ENCODE measurements at places on chromosomes 5 and 9.
A peak's percentile ranks its signal among the peaks of the same experiment; 100 is the strongest.

- no peak for DNase-seq
Observed at GRCh38 chr5:90894866-90895420, 336.3 kb downstream of the ADGRV1 start.

DNA sequence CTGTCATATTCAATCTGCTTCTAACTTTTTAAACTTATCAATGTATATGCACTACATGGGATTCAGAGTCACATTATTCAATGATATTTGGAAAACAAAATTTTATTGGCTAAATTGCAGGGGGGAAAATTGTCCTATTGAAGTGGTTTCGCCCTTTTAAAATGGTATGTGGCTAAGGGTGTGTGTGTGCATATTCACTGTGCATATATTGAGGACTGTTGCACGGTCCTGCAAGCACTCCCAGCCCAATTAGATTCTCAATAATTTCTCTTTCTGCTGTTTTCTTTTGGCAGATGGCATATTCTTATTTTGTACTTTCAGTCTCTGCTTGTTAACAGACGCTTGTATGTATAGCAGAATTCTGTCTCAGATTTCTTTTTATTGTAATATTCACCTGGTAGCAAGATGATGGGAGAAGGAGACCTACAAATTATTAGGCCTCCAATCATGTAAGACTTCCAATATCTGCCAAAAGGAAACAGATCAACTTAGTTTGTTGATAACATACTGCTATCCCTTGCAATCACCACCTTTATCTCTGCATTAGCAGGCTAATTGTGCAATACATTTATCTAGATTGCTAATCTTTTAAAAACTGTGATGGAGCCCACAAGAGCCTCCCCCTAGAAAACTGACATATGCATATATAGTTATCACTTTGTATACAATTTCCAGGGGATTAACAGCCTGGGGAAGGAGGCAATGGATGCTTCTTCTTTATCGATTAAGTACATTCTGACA, 411.5 kb downstream of the PLK2 start:
- no peak for DNase-seq

GRCh38 chr9:38620483-38621433, at the start of gene ANKRD18A:
TSS of gene ANKRD18A (minus strand) at chr9:38620596. CDS start at chr9:38620285, 311 bp downstream.
- peak; percentile 88 for DNase-seq

DNA sequence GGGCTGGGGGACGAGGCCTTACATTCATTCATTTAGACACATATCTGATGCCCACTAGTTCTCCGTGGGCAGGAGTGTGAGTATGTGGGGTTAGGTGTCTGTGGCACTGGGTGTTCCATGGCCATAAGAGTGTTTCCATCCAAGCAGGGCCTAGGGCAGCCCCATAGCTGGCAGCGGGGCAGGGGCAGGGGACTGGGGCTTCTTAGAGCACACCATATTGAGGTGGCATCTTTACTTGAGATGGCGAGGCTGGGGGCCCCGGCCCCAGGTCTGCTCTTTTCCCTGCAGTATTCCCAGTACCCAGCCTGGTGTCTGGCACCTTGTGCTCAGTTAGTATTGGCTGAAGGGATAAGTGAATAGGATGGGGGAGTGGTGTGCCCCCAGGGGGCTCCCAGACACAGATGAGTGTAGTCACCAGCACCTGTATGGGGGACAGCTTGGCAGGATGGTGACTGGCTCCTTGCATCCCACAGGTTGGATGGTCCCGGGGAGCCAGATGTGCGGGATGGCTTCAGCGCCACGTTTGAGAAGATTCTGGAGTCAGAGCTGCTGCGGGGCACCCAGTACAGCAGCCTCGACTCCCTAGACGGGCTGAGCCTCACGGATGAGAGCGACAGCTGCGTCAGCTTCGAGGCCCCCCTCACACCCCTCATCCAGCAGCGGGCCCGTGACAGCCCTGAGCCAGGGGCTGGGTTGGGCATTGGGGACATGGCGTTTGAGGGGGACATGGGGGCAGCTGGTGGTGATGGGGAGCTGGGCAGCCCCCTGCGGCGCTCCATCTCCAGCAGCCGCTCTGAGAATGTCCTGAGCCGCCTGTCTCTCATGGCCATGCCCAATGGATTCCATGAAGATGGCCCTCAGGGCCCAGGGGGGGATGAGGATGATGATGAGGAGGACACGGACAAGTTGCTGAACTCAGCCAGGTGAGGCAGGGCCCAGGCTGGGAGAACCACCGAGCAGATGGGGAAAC, 17.5 kb downstream of the PSD2 start:
- no peak for DNase-seq

- DNase-seq, result no peak
Observed at GRCh38 chr5:43415935-43416802, 4.0 kb upstream of the CCL28 start.

GRCh38 chr5:39523821-39524220, 99.0 kb upstream of the DAB2 start:
- no peak for DNase-seq

DNA sequence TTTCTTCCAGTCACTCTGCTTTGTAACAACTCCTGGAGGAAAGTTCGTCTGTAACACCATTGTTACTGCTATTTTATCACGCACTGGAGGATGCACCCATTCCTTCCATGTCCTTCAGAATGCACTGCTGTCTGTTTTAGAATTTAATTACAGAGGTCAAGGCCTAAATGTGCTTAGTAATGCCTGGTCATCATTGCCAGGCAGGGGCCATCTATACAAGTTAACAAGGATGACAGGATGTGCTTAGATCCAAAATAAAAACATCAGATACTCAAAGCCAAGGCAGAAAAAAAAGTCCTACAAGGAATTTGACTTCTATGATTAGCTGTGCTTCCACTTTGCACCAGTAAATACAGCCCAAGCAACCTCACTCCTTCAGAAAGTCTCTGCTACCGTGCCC, 371.4 kb downstream of the SEMA5A start:
- no peak for DNase-seq

GRCh38 chr5:14552017-14552416, 29.6 kb upstream of the OTULINL start:
- no peak for DNase-seq

GRCh38 chr5:149247726-149248125, 23.9 kb upstream of the AFAP1L1 start:
- DNase-seq, result no peak

DNA sequence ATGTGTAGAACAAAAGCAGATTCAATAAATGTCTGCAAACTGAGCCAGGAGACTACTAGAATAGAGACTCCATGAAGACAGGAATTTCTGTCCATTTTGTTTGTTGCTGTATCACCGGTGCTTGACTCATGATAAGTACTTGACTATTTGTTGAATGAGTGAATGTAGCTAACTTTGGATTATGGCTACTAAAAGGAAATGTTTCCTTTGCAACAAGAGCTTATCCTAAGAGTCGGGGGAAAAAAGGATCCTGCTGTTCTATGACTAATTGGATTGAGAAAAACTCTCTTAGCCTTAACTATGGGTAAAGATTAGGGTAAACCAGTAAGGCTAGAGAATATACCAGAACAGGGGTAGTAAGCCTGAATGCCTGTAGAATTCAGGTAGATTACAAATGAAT, 3.5 kb downstream of the PAIP1 start:
- no peak for DNase-seq

DNA sequence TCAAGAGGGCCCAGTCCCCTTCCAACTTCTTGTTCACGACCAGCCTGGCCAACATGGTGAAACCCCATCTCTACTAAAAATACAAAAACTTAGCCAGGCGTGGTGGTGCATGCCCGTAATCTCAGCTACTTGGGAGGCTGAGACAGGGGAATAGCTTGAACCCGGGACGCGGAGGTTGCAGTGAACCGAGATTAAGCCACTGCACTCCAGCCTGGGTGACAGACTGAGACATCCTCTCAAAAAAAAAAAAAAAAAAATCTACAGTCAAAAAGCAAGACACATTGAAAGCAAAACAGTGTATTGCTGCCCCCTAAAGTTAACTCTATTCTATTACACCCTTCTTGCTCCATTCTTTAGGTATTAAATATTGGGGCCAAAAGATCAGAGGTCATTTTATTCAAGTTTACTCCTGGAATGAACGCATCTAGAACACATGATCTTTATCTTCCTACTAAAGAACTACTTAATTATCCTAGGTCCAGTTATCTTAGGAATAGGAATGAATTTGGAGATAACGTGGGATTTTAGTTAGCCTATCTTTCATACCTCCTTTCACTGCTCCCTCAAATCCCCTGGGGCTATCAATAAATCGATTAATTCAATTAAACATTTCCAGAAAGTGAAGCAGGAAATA, 2.4 kb downstream of the ATG12 start:
- no peak for DNase-seq

GRCh38 chr5:6904860-6905259, 191.6 kb downstream of the TENT4A start:
- no peak for DNase-seq

DNA sequence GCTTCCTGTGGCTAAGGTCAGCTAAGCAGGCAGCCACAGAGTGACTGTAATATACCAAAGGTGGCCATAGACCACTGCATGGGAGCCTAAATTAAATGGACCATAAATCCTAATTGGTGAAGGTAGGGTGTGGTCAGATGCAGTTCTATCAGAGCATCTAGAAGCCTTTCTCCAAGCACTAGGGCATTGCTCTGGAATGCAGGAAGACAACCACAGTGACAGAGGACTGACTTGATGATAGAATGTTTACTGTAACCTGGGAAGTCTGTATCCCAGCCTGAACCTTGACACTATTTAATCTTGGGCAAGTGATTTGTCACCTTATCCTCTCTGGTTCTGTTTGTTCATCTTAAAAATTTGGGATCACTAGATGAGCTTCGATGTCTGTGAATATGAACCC, 2.3 kb downstream of the FBXO38 start:
- no peak for DNase-seq

DNA sequence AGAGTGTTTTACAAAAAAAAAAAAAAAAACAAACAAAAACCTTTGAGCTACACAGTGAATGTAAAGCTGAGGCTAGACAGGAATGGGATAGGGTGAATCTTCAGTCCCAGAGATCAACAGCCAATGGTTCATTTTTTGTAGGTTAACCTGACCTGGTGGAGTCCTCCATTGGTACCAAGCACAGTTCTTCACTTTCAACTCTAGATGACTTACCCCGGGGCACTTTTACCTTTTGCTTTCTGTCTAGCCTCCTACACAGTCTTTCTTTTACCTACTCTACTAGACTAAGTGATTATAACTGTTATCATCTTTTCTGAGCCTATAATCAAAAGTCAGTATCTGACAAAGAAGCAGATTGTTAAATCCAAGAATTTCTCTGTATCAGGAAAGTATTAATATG, 50.9 kb downstream of the ANXA2R start:
- no peak for DNase-seq

GRCh38 chr5:54146916-54147315, 163.5 kb downstream of the ARL15 start:
- no peak for DNase-seq

GRCh38 chr5:135445306-135445985, 1.7 kb downstream of the DCANP1 start:
- no peak for DNase-seq

DNA sequence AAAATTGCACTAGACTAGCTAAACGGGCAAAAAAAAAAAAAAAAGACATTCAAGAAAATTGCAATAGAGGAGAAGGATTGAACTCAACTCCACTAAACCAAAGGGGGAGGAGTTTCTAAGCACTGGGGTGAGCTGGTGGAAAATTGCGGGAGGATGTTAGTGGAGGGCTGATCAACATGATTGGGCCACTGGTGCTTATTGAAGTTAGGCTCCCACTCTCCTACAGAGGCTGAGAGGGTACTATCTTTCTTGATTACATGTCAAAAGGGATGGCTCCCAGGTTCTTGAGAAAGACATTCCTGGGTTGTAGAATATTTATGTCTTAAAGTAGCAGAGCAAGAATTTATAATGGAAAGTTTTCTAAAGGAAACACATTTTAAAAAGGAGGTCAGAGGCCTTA, 38.0 kb downstream of the CAMK4 start:
- no peak for DNase-seq

DNA sequence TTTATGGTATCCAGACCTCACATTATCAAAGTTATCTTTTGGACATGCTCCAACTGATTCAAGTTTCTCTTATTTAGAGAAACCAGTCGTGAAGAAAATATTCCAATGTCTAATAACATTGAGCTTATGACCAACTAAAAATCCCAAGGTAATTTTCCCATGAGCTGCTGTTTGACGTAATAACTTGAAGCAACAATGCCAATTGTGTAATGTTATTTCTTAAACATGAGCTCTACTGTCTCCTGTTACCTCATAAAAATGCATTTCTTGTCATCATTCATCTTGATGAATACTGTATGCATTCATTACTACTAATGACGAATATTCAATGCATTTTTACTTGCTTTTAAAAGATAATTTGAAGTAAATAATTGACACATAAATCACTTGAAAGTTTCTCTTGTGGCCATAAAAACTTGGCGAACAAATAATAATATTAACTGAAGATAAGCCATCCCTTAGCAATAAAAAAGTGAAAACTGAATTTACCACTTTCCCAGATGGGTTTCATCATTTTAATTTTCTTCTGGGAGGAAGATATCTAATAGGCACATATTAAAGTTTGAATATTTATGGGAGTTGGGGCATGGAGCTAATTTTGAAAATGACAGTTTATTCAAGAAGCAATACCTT, 424 bp upstream of the MARCOL start:
- no peak for DNase-seq

DNA sequence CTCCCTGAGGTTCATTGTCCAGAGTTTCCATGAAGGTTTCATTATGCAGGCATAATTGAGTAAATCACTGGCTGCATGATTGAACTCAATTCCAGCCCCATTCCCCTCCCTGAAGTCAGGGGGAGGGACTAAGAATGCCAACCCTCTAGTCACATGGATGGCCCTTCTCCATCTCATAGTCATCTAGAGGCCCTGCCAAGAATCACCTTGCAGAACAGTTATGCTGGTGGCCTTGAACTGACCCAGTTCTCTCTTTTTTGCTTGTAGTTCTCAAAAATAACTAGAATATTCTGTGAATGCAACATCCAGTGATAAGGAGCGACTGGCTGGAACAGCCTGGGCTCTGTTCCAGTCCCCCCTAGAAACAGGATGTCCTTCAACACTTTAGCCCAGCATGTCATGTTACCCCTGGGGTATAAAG, 31.7 kb downstream of the SLC35A4 start:
- no peak for DNase-seq

DNA sequence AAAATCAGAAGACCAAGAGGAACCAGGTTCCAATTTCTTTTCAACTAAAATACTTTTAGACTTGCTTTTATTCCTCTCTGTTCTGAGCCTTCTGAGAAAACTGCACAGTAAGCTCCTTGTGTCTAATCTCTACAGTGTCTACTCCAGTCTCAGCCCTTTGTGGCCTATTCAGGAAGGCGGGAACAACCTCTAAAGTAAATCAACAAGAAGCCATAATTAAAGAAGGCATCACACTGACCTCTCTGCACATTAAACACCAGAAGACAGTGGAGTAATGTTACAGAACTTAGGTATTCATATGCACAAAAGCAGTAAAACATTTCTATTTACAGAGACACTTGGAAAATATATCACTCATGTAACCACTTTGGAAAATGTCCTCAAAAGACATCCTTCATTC, 14.9 kb downstream of the XPA start:
- DNase-seq, result no peak

GRCh38 chr9:13064676-13065075, 214.8 kb downstream of the MPDZ start:
- no peak for DNase-seq

Measured in NCI-H774 (cell line).